Cerebellar nuclear complex (tissue), 1 donor: ENCODE measurements at places on chromosomes 5 and 9.

GRCh38 chr5:69493396-69494133, 975 bp downstream of the OCLN start:
- DNase-seq: no peak

DNA sequence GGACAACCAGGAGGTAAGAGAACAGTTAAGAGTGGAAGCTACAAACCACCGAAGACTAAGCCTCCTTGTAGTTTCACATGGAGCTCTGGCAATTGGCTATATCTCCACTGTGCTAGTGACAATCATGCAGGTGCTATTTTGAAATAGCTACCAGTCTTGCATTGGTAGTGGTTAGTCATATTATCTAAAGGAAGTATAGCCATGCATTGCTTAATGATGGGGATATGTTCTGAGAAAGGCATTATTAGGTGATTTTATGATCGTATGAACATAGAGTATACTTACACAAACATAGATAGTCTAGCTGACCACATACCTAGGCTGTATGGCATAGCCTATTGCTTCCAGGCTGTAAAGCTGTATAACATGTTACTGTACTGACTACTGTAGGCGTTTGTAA, 28.4 kb downstream of the HSDL2 start:
- DNase-seq: no peak

GRCh38 chr9:78115073-78115472, 83.5 kb upstream of the GNAQ start:
- no peak for DNase-seq

- no peak for DNase-seq
Measured at GRCh38 chr5:129747572-129748407, at the start of gene MINAR2. TSS of gene MINAR2 (plus strand) at chr5:129748094. CDS start at chr5:129748191, 97 bp downstream.

GRCh38 chr5:153050496-153051179, 439.8 kb upstream of the GRIA1 start:
- no peak for DNase-seq

- DNase-seq: no peak
Measured at GRCh38 chr5:167688341-167689130, 602.9 kb upstream of the WWC1 start.

DNA sequence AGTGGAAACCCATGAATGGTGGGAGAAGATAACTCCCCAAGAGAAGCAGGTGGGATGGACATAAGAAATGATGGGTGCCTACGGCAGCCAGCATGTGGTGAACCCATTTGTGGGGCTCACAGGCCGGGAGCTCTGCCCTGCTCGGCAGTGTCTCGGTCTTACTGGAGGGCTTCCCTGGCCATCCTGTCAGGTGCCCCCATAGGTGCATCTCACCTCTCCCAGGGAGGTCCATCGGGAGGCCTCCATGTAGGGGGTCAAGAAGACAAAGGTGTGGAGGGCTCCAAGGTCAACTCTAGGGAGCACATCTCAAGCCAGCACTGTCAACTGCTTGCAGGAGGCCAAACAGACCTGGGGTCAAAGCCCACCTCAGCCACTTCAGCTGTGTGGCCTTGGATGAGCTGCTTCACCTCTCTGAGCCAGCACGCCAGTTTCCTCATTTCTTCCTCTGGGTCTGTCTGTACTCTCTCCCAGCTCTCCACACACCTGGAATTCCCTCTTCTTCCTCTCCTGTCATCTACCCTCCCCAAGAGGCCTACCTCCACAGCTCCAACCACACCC, 10.5 kb upstream of the ADGRD2 start:
- no peak for DNase-seq

DNA sequence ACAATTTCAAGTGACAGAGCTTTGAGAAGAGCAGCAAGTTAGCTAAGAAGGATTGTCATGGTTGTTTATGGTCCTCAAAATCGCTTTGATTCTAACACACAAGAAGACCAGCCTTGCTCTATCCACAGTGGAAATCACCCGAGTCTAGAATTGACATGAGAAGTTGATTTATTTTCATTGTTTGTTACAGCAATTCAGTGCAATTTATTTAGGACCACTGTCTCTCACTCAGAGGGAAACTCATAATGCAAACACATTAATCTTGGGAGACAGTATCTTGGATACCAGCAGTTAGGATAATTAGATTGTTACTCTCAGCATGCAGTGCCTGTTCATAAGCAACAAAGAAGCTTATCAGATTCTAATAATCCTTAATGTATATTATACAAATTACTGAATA, 498.9 kb downstream of the NTRK2 start:
- DNase-seq: no peak

GRCh38 chr5:168432903-168433302, 53.4 kb upstream of the RARS1 start:
- no peak for DNase-seq

DNA sequence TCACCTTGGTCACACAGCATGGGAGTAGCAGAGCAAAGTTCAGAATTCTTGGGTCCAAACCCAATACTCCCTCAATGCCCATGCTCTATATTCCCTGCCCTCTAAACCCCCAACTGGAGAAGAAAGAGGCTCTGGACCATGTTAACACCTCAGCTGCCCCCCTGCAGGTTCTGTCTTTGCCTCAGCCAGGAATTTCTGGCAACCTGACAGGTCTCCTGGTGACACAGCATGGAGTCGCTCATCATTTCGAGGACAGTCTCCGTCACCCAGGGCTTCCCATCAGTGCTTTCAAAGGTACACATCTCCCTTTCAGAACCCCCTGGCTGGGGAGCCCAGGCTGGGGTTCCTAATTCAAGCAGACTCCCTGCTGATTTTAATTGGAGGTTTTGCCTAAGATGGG, 189.5 kb downstream of the BRINP1 start:
- no peak for DNase-seq

DNA sequence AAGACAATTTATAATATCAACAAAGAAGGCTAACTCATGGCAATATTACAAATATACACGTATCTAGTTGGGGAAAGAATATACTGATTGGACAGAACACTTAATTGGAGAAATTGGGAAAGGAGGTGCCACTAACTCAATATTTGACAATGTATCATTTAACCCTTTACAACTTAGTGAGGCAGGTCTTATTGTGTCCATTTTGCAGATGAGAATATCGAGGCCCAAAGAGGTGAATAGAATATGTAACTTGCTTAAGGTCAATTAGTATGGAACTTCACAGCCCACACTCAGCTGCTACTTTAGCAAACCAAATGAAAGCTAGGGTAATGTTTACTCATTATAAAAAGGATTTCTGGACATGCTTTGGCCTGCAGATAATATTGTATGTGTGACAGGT, 46.2 kb downstream of the COMMD10 start:
- no peak for DNase-seq

GRCh38 chr5:154485096-154485491, 7.1 kb upstream of the HAND1 start:
- DNase-seq: no peak

DNA sequence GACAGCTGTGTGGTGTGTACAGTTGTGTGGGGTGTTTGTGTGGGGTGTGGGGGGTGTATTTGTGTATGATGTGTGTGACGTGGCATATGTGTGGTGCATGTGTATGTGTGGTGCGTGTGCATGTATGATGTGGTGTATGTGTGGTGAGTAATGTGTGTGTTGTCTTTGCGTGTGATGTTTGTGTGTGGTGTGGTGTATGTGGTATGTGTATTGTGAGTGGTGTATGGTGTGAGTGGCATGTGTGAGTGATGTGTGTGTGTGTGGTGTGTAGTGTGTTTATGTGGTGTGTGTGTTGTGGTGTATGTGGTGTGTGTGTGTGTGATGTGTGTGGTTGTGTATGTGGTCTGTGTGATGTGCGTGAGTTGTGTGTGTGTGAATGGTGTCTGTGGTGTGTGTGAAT, 191.1 kb downstream of the MELK start:
- no peak for DNase-seq

DNA sequence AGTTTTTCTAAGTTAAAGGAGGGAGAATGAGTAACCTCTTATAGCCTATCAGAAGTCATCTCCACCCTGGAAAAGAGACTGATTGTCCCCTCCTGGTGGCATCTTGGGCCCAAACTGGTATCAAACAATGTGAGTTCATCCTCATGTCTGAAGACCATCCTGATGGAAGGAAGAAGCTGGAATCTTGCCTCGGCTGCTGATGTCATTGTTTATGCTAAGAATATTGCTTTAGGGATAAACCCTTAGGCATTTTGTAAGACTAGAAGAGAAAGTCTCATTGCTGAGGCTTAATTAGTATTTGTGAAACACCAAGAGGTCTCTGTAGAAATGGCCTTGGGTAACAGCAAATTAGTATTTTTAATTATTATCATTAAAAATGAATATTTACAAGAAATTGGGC, 65.7 kb upstream of the KCNN2 start:
- DNase-seq: no peak

- DNase-seq: peak; percentile 93
Measured at GRCh38 chr9:138099803-138100598, 222.4 kb downstream of the CACNA1B start.

DNA sequence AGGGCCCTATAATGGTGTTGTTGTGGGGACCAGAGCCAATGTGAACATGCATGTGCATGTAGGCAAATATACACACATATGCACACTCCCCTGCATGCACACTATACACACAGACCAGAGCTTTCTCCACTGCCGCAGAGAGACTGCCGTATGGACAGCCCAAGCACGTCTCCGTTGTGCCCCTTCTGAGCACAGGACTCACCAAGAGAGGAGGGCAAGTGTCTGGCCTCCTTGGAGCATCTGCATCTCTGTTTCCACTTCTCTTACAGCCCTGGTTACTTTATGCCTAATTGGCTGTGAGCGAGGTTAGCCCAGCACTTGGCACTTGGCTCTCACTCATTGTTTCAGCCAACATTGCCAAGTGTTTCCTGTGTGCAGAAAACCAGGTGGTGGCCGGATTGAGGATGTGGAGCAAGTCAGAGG, 30.4 kb downstream of the CSF2 start:
- peak; percentile 57 for DNase-seq

GRCh38 chr9:136513191-136513590, 30.4 kb upstream of the SEC16A start:
- DNase-seq: no peak

- DNase-seq: no peak
Measured at GRCh38 chr9:35237311-35237710, 75.5 kb downstream of the UNC13B start.
